Omental fat pad (tissue), 4 donors: ENCODE measurements at places on chromosomes 7 and 10. TPM values are rescaled to one million over a fixed set of nuclear protein-coding genes. Genes with fewer than 3 reads are reported as not detected.

UBE2D1 gene
- total RNA-seq = 15.6 TPM

ASAH2 gene
- 0.60 TPM for total RNA-seq

UCMA gene
- total RNA-seq = not detected

RBP4 gene
- total RNA-seq = 1,096 TPM

OR6B1 gene
- not detected for total RNA-seq

ATP6V0A4 gene
- total RNA-seq = not detected

CUZD1 gene
- total RNA-seq = 0.50 TPM

ZNF117 gene
- total RNA-seq = 19.8 TPM

SUN3 gene
- not detected for total RNA-seq

DNA sequence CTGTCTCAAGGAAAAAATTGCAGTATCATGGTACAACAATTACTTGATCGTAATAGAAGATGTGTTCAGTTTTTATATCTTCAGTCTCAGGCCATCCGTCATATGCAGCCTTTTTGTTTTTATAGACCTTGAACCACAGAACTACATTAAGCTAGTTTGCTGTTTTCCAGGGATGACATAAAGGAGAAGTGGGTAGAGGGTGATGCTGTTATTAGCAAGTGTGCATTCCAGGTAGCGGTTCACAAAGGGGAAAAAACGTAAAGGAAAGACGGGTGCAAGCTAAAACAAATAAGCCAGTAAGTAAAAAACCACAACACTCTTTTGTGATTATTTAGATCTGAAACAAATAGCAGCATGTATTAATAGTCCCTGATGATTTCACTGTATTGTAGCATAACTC, 71.7 kb downstream of the BMPR1A start:
- DNase-seq = no peak

- no peak for DNase-seq
Measured at GRCh38 chr7:77520261-77520660, 16.8 kb upstream of the PTPN12 start.

DNA sequence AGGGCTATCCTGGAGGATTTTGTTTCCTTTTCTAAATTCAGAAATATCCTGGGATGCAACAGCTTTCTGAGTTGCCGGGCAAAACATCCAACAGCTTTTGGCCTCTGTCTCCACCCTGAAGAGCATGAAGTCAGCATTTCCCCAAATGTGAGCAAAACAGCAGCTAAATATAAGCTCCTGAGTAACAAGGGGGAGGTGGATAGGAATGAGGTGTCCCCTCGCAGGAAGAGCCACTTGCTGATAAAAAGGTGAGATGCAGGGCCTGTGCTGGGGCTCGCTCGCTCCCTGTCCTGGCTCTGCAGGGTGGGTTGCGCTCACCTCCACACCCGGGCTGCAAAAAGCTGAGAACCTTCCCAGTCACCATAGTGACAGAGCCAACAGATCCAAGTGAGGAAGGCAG, 264.3 kb downstream of the ZEB1 start:
- DNase-seq = no peak

- no peak for DNase-seq
Measured at GRCh38 chr10:61618388-61618961, 44.3 kb upstream of the CABCOCO1 start.

- DNase-seq = no peak
Measured at GRCh38 chr7:124349443-124349842, 316.6 kb upstream of the TMEM229A start.

- no peak for DNase-seq
Measured at GRCh38 chr10:101588879-101589278, 758 bp downstream of the DPCD start.

DNA sequence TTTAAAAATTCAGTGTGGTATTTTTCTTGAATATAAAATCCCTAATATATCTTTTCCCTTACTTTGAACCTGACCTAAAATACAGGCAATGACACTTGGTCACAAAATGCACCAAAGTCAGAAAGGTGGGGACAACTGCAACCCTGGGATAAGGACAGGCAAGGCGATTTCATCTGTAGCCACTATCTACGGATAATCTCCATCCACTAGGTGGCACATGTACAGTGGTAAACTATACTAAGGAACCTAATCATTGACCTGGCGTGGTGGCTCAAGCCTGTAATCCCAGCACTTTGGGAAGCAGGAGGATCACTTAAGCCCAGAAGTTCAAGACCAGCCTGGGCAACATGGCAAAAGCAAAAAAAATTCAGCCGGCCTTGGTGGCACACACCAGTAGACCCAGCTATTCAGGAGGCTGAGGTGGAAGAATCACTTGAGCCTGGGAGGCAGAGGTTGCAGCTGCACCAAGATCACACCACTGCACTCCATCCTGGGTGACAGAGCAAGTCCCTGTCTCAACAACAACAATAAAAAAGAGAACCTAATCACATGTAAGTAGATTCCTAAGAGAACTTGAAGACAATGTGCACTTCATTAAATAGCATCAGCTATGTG, 98.9 kb downstream of the KMT2C start:
- no peak for DNase-seq

- DNase-seq = no peak
Measured at GRCh38 chr7:103048833-103049232, 25.8 kb downstream of the FBXL13 start.

DNA sequence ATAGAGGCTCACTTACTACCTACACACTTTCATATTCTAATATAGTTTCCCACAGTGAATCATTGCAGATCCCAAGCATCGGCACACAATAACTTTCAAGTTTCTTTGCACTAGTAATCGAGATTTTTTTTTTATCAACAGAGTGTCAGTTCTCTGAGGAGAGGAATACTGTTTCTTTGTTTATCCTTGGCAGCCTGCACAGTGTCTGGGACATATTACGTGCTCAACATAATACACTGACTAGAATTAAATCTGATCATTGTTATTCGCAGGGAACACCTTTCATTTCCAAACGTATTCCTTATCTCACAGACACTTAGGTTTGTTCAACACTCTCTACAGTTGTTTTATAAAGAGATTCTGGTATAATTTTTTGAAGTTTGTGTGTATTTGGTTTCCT, 95.3 kb downstream of the CACNA2D1 start:
- DNase-seq = no peak

GRCh38 chr7:71239586-71240268, 107.8 kb downstream of the GALNT17 start:
- DNase-seq = no peak

GRCh38 chr7:107427462-107427861, 42.4 kb upstream of the GPR22 start:
- DNase-seq = no peak

GRCh38 chr10:73163096-73163495, 4.7 kb downstream of the ECD start:
- DNase-seq = no peak

GRCh38 chr10:124155781-124156435, 62.5 kb upstream of the CHST15 start:
- DNase-seq = no peak

- DNase-seq = no peak
Measured at GRCh38 chr7:102042016-102042656, 224.7 kb downstream of the CUX1 start.

GRCh38 chr10:13239923-13240322, 5.7 kb upstream of the UCMA start:
- no peak for DNase-seq

DNA sequence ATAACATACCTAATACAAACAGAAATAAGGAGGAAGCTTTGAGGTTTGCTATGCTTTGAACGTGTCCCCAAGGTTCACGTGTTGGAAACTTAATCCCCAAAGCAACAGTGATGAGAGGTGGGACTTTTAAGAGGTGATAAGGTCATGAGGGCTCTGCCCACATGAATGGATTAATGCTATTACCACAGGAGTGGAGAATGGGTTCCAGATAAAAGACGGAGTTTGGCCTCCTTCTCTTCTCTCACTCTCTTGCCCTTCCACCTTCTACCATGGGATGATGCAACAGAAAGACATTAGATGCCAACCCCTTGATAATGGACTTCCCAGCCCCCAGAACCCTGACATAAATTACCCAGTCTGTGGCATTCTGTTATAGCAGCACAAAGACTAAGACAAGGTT, 9.6 kb downstream of the ITGB1 start:
- DNase-seq = no peak

GRCh38 chr10:29316308-29317026, 27.6 kb downstream of the LYZL1 start:
- DNase-seq = no peak

DNA sequence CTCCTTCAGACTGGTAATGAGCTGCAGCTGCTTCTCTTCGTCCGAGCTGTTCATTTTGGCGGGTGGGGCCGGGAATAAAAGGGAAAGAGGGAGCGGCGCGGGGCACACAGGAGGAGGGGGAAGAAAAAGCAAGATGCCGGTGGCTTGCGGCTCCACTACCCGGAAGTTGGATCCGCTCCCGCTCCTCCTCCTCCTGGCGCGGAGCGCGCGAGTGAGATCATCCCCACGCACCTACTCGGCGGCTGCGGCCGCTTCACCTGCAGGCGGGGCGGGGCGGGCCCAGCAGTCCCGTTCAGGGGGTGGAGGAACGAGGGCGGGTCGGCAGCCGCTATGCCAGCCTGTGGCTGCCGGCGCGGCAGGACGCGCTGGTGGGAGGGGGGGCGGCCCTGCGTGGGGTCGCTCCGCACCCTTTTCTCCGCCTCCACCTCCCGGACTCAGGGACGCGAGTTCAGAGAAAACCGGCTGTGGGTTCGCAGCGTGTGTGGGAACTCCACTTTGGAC, at the start of gene SHTN1:
SHTN1 (minus strand) TSS at position 162 of the 501 bp plus-strand sequence; CDS start at position 54, 108 bp downstream.
- peak; percentile 25 for DNase-seq

DNA sequence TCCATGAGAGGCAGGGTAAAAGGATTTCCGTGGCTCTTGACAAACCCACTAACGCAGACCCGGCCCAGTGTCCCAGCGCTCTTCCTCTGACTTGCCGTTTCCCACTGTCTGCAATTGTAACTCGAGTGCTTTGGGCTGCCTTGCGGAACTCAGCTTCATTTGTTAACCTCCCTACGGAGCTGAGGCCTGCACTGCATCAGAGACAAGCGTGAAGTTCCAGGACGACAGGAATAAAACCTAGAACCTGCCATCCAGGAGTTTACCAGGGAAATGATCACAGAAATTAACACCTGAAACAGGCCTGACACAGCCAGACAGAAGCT, 76.2 kb downstream of the SFMBT2 start:
- DNase-seq = no peak

GRCh38 chr7:143391462-143392404, 10.6 kb downstream of the ZYX start:
- DNase-seq = no peak

GRCh38 chr7:157469181-157470016, 132.6 kb downstream of the DNAJB6 start:
- no peak for DNase-seq

DNA sequence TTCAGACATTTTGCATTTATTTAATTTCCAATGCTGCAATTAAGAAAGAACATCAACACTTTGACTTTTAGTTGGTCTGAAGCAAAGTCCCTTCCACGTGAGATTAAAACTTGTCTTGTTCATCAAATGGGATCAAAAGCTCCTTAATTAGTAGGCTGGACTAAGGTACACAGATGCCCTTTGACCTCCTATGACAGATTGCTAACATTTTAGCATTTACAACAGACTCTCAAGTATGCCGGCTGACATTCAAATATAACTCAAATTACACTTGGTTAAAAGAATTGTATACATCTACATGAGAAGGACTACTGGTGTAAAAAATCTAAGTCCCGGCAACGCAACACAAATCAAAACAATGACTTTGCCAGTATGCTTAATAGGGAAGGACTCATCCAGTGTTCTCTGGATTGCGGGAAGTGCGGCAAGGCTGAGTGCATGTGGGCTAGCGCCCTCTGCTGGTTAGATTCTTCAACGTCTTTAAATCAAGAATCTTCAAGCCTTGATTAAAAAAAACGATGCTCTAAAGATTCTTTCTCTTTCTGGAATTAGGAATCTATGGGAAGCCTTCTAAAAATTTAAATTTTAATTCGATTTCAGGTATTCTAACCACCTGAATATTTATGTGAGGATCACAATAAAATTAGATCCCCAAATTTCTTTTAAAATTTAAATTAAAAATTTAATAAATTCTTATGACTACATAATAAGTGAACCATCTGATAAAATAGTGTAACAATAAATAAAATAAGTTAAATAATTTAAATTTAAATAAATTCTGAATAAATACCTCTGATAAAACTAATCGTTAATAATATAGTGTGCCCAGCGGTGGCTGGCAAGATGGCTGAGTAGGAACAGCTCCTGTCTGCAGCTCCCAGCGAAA, 444.7 kb downstream of the DGKB start:
- no peak for DNase-seq
